ENCODE measurements at places on chromosomes 2 and 18.

DNA sequence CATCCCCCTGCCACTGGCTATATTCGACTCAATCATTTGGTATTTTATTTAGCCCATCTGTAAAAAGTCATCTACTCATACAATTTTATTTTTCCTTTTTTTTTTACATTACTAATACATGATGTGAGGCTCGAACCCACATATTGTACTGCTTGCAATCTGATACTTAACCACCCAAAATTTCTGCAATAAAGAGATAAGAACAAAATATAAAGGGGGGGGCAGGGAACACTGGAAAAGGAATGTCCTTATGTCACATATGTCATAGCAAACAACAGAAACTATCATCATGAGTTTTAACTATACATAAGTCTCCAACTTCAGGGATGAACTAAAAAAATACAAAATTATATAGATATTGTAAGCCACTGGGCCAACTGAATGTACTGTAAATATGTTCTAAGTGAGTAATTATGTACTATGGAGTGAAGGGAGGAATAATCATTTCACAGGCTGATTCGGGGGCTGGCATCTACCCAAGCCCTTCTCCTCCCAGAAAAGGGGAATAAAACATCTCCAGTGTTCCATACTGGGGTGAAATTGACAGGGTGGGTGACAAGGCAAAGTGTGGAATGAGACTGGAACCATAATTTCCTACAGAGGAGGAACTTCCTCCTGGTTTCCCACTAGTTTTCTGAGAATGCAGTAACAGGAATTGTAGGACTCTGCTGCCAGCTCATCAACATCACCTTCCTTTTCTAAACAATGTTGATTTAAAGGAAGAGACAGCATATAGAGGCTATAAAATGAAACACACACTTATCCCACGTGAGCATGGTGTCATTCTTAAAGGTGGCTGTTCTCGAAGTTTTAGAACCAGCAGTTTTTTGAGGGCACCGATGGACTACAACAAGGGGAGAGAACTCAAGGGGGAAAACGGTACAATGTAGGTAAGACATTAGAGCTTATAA is 79.5 kb downstream of the FARSB start:
- no peak for DNase-seq

- no peak for DNase-seq
Observed at GRCh38 chr18:47274961-47275360, 23.5 kb upstream of the SKOR2 start.

- no peak for DNase-seq
Observed at GRCh38 chr2:130380096-130380934, 24.5 kb downstream of the PTPN18 start.

DNA sequence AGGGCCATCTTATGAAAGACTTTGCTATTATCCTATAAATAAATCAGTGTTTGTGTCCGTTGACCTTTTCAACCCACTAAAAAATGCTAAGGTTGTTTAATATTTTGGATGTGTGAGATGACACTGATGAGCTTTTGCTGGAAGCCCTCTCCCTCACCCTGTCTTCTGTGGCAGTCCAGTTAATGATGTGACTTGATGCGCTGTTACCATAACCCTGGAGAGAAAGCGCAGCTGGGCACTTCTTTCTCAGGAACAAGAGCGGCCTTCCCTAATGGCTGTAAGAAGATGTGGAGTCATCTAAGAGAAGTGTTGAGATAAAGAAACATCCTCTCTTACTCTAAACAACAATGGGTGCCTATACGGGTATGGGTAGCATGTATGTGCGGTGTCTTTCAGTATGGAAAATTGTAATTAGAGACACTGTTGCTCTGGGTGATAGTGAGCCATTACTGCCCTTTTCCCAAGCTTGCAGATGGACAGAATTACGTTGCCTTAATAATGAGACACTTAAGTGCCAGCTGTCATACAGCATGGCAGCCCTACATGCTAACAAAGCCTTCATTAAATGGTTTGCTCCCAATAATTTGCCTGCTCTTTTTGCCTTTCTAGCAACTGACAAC is 165.6 kb upstream of the NABP1 start:
- no peak for DNase-seq

GRCh38 chr2:102137138-102137537 is 5.4 kb upstream of the IL1R1 start:
- no peak for DNase-seq

DNA sequence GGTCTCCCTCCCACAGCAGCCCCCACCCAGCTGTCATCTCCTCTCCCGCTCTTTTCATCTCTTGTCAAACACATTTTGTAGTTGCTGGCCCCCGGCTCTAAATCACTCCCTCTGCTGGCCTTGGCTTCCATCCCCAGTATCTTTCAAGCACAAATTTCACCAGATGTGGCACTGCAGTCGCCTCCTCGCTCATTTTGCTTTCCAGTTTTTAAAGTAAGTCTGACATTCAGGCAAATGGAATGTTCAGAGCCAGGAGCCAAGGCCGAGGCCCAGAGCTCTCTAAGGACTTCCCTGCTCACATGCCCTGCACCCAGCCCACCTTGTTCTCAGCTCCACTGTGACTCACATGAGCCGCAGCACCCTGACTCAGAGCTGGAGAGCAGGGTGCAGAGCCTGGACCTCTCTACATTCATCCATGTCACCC is 158.4 kb downstream of the GALNT14 start:
- DNase-seq: no peak

DNA sequence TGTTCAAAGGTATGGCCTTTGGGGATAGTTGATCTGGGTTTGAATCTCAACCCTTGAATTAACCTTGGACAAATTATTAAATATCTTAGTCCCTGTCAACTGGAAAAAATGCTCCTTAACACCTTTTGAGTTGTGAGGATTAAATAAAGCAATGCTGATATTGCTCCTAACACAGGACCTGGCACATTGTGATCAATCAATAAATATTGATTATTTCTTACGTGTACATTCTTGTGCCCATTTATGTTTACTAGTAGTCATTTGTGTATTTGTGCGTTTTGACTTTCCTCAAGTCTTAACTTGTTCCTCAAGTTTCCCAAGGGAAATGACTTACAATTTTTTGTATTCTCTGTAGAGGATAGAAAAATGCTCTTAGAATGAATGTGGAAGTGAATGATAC is 19.6 kb upstream of the FIGN start:
- no peak for DNase-seq

GRCh38 chr2:40364151-40364874 is 87.6 kb downstream of the SLC8A1 start:
- no peak for DNase-seq

DNA sequence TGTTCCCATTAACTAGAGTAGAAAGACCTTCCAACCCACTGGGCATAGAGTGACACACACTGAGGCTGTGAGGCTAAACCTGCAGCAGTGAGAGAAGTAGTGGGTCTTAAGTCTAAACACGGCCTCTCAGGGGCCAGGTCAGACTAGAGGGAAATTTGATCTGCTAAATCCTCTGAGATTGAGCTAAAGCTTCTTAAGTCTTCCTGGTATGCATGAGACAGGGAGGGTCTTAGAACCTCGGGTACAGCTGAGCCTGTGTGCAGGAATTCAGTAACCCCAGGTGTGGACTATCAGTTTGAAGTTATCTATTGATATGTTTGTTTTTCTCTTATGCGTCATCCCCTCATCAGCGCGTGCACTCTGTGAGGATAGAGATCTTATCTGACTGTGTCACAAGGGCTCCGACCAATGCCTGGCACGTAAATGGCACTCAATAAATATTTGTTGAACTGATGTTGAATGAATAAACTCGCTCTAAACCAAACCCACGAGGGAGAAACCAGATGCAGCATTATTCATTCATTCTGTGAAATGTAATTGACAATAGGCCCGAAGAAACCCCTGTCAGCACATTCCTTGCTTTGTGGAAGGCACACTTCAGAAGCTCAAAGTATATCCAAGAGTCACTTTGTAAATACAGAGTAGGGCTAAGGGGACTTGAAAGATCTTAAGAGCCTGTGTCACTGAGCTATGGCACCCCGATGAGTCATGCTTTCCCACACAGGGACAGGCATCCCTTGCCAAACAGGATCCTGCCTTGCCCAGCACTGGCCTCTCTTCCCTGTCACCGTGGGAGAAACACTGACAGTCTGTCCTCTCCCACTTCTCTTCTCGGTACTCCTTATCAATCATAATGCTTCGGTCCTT is 21.7 kb upstream of the RAB10 start:
- DNase-seq: no peak

DNA sequence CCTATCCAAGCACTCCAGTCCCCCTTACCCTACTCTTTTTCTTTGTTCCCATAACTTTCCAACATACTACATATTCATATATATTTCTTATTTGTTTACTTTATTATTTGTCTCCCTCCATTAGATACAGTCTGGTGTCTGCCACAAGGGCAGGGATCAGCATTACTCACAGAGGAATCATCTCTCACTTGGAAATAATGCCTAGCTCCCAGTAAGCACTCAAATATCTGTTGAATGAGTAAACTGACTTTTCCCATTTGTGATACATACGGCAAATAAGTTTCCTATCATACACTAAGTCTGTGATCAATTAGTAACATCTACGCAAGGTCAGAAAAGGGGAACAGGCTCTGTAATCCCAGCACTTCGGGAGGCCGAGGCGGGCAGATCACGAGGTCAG is 18.7 kb downstream of the C1D start:
- DNase-seq: no peak

DNA sequence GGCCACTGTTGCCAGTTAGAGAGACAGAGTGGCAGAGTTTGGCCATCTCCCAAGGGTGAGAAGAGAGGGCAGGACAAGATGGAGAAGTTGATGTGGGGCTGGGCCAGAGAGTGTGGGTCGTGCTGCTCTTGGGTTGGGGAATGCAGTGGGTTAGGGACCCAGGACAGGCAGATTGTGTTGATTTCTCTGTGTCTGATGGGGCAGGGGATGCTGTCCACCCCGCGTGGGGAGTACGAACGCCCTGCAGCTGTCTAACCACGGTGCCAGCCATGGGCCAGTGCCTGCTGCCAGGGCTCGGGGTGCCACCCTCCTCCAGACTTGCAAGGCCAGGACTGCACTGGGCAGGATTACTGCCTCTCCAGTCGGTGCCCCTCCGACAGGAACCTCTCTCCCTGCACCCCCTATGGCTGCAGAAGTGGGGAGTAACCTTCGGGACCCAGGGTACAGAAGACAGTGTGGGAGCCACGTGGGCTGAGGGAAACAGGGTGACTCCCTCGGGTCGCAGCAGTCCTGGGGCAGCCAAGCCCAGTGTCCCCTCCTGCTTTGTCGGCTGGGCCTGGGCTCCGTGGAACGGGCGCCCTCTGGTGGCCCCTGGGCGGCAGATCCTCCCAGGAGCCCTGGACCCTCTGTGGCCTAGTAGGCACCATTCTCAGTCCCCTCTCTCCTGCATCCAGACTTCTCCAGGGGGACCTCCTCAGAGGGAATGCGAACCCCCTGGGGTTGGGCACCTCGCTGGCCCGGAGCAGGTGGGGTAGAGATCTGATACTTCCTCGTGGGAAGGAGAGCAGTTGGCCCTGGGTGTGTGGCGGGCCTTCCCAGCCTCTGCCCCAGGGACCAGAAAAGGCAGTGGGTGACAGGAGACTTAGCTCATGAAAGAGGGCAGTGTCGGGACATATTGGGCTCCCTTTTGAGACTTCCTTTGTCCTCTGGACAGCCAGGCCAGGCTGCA is 2.7 kb downstream of the GPC1 start:
- no peak for DNase-seq

DNA sequence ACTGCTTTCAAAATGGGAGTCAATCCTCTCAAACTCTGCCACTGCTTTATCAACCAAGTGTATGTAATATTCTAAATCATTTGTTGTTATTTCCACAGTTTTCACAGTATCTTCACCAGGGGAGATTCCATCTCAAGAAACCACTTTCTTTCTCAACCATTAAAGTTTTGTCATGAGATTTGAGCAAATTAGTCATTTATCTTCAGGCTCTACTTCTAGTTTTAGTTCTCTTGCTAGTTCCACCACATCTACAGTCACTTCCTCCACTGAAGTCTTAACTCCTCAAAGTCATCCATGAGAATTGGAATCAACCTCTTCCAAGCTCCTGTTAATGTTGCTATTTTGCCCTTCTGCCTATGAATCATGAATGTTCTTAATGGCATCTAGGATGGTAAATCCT is 545.8 kb downstream of the ARHGAP15 start:
- no peak for DNase-seq

GRCh38 chr2:58911877-58912276 is 670.8 kb upstream of the FANCL start:
- DNase-seq: no peak

- DNase-seq: no peak
Observed at GRCh38 chr2:238023608-238024007, 37.2 kb upstream of the SCLY start.

DNA sequence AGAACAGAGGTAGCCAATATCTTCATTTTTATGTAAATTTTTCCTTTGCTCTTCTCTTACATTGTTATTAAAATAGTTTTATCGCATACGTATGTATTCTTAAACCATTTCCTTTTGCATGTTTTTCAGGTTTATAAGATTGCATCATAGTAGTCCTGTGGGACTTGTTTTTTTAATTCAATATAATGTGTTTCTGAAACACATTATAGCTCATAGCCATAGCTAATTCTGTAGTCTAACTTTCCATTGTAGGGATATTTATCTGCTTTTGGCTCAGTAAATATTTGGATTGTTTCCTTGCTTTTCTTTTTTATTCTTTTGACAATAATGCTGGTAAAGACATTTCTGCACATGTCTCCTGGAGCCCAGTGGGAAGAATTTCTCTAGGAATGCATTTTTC is 484.3 kb downstream of the PTPRM start:
- DNase-seq: no peak
